SHP77 (cell line): ENCODE measurements at places on chromosomes 4 and X.

GRCh38 chrX:107684956-107685385 lies 56.7 kb downstream of the PRPS1 start:
- no peak for DNase-seq

GRCh38 chr4:138300616-138301015 lies 58.5 kb upstream of the SLC7A11 start:
- no peak for DNase-seq

DNA sequence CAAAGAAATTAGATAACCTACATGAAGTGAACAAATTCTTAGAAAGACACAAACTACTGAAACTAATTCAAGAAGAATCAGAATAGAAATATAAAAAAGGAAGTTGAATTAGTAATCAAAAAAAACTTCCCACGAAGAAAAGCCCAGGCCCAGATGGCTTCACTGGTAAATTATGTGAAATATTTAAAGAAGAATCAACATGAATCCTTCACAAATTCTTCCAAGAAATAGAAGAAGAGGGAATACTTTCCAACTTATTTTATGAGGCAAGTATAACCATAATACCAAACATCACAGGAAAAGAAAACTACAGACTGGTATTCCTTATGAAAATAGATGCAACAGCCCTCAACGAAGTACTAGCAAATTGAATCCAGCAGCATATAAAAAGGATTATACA lies 30.7 kb downstream of the MOSPD2 start:
- DNase-seq: no peak

DNA sequence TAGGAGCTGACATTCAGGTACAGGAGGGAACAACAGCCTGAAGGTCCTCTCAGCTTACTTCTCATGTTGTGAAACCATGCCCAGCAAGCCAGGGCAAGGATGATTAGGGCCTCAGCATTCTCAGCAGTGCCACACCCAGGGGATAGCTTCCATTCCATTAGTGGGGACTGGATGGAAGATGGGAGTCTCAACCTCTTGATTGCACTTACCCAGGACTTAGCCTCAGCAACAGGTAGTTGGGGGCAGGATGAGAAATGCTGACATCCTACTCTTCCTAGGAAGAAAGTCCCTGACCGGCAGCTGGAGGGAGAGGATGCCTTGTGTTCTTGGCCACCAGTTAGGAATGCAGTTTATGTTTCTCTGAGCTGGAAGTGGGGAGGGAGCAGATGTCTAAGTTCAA lies 8.8 kb upstream of the BEX3 start:
- no peak for DNase-seq

GRCh38 chr4:74968456-74969164 lies 35.7 kb downstream of the PARM1 start:
- no peak for DNase-seq

DNA sequence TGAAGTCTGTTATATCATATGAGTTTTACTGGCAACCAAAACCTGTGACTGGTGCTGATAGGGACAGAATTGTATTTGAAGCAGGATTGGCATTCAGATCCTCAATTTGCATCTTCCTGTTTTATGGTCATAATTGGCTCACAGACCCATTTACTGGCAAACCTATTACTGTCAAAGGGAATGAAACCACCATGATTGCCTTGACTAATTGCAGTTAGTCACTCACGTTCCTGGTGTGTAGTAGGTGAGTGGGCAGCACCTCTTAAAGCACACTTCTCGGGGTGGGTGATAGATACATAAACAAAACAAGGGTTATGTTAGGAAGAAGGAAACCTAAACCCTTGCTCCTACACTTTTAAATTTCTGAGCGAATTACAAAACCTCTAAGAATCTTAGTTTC lies 81.0 kb downstream of the PPEF2 start:
- no peak for DNase-seq

GRCh38 chr4:17098401-17098800 lies 200.0 kb upstream of the LDB2 start:
- DNase-seq: no peak

DNA sequence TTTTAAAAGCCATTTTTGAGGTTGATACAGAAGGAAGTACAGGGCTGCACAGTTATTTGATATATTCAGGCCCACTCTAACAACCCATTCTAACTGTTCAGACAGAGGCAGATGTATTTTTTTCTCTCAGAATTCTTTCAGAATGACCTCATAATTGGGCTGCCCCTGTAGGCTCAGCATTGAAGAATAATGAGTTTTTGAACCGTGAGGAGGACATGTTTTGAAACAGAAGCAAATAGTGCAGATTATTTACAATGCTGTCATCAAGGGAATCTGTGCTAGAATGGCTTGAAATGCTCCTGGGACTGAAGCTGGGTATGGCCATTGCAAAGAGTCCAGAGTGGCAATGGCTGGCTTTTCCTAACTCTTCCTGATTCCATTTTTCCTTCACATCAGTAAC lies 158.1 kb downstream of the SOX3 start:
- DNase-seq: no peak

DNA sequence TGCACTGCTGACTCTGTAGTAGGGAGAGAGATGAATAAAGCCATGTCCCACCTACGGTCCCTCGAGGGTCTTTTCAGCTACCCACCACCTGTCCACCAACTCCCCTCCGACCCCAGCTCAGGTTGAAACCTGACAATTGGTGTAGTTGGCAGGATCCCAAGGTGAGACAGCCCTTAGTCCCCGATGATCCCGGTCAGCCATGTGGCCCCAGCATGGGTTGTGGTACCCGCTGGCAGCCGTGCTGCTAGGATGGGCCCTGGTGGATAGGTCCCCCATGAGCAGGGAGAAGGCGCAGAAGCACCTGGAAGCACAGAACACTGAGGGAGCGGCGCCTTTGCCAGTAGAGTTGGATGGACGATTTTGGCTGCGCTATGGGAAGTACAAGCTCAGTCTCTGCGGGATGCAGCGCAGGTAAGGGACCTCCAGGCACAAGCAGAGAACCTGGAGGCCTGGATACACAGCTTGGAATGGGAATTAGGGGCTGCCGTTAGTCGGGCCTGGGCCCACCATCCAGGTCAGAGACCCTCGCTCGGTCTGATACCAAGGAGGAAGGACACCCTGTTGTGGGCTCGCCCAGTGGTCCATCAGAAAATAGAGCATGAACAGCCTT lies 694.6 kb upstream of the AGA start:
- DNase-seq: no peak

GRCh38 chrX:134886002-134886596 lies 104.7 kb upstream of the SMIM10 start:
- DNase-seq: no peak

- DNase-seq: no peak
Observed at GRCh38 chr4:111178231-111178630, 555.4 kb upstream of the PITX2 start.

DNA sequence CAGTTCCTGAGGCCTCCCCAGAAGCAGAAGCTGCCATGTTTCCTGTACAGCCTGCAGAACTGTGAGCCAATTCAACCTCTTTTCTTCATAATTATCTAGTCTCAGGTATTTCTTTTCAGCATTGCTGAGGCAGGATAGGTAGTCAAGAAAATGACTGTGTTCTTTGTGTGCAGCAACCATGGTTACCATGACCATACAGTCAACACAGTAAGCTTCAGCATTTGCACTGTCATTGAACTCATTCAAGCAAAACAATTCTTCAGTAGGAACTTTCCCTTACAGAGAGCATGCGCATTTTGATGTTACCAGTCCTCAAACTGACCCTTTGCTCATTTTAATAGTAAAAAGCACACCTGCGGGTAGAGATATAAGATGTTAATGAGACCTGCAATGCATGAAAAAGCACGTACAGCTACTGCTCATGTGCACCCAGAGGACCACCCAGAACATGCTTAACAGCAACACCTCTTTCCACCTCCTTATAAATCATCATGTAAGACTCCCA lies 180.8 kb downstream of the PRKX start:
- DNase-seq: no peak

GRCh38 chrX:20498851-20499635 lies 232.3 kb upstream of the RPS6KA3 start:
- DNase-seq: no peak

GRCh38 chr4:85993641-85994040 lies 366.2 kb downstream of the MAPK10 start:
- DNase-seq: no peak

DNA sequence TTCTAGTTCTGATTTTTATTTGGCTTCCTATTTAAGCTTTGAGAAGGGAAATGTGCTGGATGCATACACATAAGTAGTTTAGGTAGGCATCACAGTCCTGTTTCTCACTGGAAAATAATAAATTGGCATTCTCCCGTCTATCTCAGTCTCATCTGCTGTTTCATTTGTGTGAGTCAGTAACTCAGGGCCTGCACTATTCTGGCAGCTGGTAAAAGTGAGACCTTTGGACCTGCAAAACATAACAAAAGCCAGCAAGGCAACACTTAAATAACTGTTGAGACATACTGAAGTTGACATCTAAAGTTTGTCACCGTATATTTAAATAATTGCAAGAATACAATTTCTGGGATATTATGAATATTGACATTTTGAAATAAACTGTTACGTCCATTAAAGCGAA lies 8.6 kb upstream of the UBQLN2 start:
- DNase-seq: no peak

DNA sequence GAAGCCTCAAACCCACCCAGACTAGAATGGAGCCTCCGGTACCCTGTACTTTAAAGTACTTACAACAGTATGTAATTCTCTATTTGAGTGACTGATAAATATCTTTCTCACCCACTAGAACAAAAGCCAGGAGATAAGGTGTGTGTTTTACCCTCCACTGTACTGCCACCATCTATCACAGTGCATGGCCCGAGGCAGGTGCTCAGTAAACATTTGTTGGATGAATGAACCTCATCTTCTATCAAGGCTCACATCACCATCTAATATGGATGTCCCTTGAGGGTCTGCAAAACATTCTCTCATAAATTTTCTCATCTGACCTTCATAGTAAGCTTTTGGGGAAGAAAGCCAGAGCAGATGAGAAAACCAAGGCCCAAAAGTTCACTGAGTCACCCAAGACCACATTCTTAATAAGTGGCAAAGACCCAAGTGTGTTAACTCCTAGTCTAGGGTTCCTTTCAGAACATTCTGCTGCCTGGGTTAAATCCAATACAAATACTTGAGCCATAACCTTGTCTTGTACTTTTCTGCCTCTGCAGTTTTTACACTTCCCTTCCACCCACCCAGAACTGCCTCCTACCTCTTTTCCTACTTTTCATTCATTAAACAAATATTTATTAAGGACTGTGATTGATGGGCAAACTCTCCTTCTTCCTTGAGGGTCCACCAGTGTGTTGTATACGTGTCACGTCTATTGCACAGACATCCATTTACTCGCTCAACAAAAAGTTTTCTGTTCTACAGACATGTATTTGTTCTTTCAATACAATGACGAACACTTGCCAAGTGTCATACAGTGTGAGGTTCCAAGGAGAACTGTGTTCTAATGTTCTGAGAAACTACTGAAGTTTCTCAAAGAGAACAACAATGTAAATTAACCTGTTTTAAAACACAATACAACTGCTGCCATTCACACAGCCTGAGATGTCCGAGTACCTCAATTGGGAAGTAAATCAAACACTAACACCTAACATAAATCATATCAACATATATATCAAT lies 35.7 kb downstream of the APBB2 start:
- no peak for DNase-seq

GRCh38 chr4:71607780-71608677 lies 175.8 kb downstream of the GC start:
- DNase-seq: no peak

DNA sequence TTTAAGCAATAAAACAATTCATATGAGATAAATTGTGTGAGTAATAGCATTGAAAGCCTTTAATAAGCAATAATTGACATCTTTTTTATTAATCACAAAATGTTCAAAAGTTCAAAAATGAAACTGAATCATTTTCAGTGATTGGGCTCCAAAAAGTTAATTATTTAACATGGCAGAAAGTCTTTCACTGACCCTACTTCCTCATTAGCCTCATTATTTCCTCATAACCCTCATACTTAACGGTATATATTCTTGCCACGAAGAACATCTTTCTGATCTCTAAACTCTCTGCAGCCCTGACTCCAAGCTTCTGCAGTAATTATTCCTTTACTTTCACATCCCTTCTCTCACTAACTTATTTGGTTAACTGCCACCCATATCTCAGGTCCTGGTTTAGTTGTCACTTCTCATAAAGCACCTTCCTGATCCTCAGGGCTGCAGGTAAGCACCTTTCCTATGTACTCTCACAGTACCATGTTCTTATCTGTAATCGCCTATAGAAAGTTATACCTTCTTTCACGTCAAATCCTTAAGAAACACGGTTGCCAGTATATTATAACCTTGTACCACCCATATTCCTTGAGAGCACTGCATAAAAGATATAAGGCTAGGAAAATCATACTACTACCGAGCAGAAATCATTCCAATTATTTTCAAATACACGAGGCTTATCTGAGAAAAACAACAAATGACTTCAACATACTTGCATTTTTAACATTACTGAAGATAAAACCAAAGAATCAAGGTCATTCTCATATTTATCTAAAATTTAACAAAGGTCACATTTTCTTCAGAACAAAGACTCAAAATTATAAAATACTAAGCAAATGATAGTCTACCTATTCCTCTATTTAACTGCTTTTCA lies 72.2 kb downstream of the PPP3CA start:
- no peak for DNase-seq

- DNase-seq: no peak
Observed at GRCh38 chrX:65987811-65988210, 52.1 kb downstream of the VSIG4 start.

GRCh38 chr4:7660176-7661039 lies 225.7 kb upstream of the PSAPL1 start:
- no peak for DNase-seq

DNA sequence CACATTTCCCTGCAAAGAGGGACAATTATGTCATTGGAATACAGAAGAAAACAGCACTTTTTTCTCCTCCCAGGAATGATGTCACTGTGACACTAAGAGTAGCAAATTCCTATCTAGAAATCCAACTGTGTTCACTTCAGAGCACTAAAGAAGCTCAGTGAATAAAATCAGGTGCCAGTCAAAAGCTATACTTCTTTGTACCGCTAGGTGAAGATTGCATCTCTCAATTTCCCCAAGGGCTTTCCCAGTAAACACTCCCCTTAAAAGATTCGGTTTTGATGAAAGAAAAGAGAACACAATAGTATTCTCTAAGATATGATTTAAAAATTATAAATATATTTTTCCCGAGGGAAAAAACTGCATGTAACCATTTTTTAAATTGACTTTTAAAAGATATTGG lies 104.7 kb upstream of the MID1 start:
- no peak for DNase-seq

DNA sequence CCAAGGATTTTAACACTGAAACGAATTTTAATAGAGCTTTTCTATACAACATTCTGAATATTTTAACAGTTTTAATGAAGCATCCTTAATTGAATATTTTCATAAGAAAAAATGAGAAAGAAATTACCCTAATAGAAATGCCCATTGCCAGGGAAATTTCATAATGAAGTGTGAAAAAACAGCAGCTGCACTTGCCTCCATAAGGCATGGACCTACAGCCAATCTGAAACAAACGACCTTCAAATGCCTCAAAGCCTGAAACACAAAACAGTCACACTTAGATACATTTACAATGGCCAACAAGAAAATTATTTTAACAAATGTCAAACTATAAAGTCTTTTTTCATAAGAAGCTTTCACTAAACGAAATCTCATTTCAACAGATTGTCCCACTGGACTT lies 74.4 kb downstream of the SLC9B1 start:
- no peak for DNase-seq

GRCh38 chrX:16484338-16484737 lies 165.6 kb upstream of the S100G start:
- no peak for DNase-seq

GRCh38 chr4:138935-139334 lies 14.6 kb downstream of the ZNF718 start:
- no peak for DNase-seq

GRCh38 chr4:150123796-150124677 lies 45.8 kb downstream of the DCLK2 start:
- no peak for DNase-seq

GRCh38 chr4:183335369-183335940 lies 13.2 kb upstream of the CLDN24 start:
- no peak for DNase-seq
